ENCODE measurements at places on chromosomes 5 and 9.

GRCh38 chr5:122156724-122157325 lies 27.5 kb downstream of the ZNF474 start:
- no peak for DNase-seq

GRCh38 chr5:167057665-167058064 lies 1233.8 kb upstream of the WWC1 start:
- no peak for DNase-seq

- peak; percentile 86 for DNase-seq
Measured at GRCh38 chr9:120935383-120935857, 8.8 kb upstream of the TRAF1 start.

DNA sequence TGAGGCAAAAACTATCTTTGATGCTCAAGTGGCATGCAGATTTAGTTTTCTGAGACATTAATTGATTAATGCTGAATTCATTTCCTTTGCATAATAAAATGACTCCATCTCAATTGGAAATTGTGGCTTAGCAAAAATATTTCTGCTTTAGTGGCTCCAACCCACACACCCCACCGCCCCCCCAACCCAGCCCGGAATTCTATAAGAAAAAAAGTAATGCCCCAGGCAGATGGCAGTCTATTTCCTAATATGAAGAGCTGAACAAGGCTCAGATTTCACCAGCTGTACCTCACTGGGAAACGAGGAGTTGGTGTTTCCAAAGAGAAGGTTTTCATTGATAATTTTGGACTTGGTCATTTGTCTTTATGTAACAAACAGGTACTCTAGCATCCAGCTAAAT lies 182.1 kb downstream of the FBN2 start:
- DNase-seq, result no peak

DNA sequence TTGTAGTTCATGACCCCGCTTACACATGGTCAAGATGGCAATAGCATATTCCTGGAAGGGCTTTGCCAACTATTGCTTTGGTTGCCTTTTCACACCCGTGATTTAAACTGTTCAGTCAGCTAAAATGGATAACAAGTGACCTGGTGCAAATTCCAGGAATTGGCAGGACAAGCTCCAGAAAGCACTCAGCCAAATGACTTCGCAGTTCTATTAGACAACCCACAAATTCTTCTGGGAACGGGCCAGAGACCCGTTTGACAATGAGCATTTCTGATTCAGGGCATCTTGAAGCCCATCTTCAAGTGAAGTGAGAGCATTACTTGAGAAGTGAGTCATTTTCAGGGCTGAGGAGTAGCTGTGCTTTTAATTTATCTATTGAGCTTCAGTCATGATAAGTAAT lies 165.0 kb downstream of the DROSHA start:
- no peak for DNase-seq

GRCh38 chr9:137221506-137222111 lies 431 bp downstream of the RNF208 start:
- no peak for DNase-seq

GRCh38 chr5:12672141-12672540 lies 767.9 kb upstream of the CTNND2 start:
- no peak for DNase-seq

DNA sequence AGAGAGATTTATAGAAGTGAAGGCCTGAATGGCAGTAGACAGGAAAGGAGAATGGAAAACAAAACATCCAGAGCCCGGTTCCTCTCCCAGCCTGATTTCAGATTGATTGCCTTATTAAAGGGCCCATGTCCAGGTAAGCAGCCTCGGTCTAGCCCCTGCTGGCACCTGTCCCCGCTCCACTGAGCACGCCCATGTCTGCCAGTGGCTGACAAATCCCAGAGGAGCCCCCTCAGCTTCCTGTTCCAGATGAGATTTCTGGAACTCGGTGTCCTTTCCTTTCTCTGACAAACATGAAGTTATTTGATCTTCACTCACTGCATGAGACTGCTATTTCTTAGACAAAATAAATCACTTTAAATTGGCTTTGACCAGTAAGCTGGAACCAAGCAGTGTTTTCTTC lies 187.0 kb upstream of the ADCY2 start:
- DNase-seq, result peak; percentile 95

DNA sequence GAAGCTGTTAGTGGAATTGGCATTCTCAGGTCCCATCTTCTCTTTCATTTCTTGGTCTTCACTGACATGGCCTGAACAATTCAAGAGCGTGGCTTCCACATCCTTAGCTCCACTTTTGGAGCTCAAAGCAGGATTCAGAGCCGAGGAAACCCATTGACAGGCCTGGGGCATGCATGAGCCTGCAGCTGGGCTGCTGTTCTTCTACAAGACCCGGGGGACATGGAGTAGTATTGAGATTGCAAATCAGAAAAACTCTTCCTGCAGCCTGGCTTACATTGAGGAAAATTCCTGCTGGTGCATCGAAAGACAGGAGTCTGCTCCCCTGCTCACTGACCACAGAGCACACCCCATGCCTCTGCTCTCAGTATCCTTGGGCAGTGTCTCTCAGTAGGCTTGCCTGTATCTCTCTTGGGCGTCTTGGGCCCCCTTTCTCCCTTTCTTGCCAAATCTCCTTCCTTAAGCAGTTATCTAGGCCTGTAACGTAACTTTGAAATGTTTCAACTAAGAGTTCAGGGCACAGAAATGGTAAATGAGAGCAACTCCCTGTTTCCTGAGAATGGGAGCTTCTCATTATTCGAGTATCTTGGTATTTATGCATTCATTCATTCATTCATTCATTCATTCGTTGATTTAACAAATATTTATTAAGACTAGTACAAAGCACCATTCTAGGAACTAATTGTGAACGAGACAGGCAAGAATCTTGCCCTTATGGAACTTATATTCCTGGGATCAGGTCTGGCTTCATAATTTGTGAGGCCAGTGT lies 603.6 kb upstream of the CLINT1 start:
- no peak for DNase-seq
